Activated naive CD4-positive, alpha-beta T cell treated with anti-CD3 and anti-CD28 coated beads for 36 hours (primary cell): ENCODE measurements at places on chromosomes 5 and 9. TPM values are rescaled to one million over a fixed set of nuclear protein-coding genes. Genes with fewer than 3 reads are reported as not detected.

DNA sequence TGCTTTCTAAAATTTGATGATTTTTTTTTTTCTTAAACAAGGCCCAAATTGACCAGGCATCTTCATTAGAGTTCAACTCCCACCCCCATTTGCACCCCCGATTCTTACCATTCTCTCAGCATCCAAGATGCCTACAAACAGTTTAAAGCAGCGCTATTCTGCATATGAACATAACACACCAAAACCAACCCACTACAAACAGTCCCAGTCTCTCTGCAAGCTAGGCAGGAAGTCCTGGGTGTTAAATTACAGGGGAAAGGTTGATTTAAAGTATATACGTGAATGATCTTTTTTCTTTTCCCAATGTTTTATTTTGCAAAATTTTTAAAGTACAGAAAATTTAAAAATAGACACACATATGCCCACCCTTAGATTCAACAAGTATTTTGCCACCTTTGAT, 127.0 kb downstream of the ADAMTS12 start:
- DNase-seq = no peak

DNA sequence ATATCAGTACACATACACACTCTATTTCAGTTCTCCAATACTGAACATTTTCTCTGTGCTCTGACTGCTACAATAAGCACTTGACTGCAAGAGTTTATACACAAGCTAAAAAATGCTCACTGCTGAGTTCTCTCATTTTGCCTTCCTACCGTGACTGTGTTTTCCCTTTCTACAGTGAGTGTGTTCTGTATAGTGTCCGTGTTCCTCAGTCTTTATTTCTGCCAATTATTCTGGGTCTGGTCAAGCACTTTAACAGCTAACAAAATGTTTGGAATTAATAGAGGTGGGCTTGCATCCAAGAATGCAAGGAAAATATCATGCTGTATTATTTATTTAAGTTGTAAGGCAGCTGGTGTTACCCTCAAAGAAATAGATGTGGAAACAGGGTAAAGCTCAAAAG, 217.0 kb upstream of the NREP start:
- no peak for DNase-seq

DNA sequence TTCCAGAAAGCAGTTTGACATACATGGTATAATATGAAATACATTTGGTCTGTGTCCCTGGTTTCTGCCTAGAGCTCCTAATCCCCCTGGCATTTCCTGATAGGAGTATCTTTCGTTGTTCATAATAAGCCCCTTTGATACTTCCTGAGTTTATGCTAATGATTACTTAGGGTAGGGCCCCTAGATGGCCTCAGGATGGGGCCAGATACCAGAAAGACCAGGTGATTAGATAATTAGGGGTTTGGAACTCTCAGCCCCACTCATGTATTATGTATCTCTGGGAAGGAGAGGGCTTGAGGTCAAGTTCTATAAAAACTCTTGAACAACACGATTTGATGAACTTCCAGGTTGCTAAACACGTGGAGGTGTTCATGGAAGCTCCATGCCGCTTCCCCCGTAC, 163.3 kb upstream of the ZNF608 start:
- DNase-seq = no peak

The TSLP gene
- total RNA-seq = 0.81 TPM

The TRAF1 gene
- 85.0 TPM for total RNA-seq

- DNase-seq = no peak
Observed at GRCh38 chr5:17813214-17813613, 179.0 kb downstream of the TAF11L14 start.
